ENCODE measurements at places on chromosomes 6 and 20.

- no peak for DNase-seq
Measured at GRCh38 chr6:45630801-45631200, 253.1 kb upstream of the SUPT3H start.

GRCh38 chr6:125203395-125203794 is 49.8 kb downstream of the TPD52L1 start:
- DNase-seq, result no peak

DNA sequence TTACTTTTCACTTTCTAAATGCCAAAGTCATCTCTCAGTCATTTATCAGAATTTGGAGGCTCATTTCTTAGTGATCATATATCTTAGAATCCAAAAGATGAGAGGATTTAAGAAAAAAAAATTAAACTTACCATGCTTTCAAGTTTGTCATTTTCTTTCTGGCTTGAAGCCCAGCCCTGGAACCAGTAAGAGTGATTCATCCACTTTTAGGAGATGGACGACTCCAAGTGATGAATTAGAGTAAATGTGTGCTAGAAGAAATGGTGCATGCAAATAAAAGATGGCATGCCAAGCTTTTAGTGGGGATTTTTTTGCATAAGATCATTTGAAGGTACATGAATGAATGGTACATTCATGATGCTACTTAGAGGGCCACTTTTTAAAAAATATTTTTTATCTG is 20.1 kb downstream of the PLCB1 start:
- DNase-seq, result no peak

GRCh38 chr20:49867453-49868215 is 47.7 kb downstream of the SPATA2 start:
- DNase-seq, result no peak

GRCh38 chr6:137349856-137350830 is 131.0 kb upstream of the IFNGR1 start:
- DNase-seq, result no peak

DNA sequence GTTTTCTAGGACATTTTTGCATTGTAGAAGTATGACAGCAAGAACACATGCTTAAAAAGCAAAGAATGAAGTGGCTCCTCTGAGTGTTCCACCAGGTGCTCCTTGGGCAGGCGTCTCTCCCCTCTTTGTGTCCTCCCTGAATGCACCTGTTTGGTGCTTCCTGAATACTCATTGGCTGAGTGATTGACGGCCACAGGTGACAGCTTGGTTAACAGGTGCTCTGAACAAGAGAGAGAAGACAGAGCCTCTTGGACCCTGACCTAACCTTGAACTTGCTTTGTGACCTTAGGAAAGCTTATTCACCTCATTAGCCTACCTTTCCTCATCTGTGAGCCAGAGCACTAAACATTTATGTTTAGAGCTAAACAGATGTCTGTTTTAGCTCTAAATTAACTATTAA is 93.7 kb downstream of the TULP4 start:
- no peak for DNase-seq

DNA sequence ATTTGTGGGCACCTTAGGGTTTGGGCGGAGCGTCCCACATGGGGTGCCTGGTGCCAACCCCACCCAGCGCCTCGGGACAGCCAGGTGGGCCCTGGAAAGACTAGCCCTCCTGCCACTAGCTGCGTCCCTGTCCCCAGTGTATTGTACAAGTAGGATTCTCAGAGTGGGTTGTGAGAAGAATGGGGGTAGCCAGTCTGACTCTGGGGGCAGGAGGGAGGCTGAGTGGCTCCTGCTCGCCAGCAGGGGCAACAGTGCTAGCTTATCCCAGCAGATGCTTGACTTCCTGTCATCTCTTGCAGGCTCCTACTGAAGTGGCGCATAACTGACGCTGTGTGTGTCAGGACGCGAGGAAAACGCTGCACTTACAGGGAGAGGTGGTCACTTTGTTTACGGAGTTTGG is 9.3 kb downstream of the PSMA7 start:
- DNase-seq, result no peak

GRCh38 chr6:116564921-116565872 is 6.1 kb upstream of the RWDD1 start:
- peak; percentile 51 for DNase-seq

GRCh38 chr6:156851454-156851921 is 74.3 kb downstream of the ARID1B start:
- DNase-seq, result no peak

- DNase-seq, result no peak
Measured at GRCh38 chr6:7882505-7883257, 27.9 kb downstream of the TXNDC5 start.

DNA sequence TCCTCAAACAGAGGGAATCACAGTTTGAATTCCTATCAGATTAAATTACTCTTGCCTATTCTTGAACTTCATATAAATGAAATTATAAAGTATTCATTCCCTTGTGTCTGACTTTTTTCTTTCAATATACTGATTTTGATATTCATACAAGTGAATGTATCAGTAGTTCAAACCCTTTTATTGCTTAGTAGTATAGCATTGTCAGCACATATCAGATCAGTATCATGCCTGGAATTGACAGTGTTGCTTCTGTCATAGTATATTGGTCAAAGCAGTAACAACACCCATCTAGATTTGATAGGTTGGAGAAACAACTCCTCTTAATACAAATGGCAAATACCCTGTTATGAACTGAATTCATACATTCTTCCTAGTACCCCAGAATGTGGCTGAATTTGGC is 89.1 kb upstream of the SLC35F1 start:
- DNase-seq, result no peak

GRCh38 chr6:108544606-108545005 is 16.1 kb upstream of the FOXO3 start:
- no peak for DNase-seq

DNA sequence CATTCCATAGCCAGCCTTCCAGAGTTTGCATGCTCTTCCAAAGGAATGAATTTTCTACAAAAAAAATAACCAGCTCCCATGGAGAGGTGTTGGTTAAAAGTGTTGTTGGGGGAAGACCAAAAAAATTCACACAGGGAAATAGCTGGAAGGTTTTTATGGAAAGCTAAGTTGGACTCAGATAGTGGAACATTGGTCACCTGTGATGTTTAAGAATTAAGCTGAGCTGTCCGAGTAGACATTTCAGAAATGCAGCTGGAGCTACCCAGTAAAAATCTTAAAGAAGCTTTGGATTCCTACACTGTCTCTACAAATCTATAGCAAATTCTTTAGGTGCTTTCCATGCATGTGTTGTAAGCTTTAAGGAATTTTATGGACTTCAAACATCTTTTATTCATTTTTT is 155.5 kb downstream of the THBS2 start:
- no peak for DNase-seq

DNA sequence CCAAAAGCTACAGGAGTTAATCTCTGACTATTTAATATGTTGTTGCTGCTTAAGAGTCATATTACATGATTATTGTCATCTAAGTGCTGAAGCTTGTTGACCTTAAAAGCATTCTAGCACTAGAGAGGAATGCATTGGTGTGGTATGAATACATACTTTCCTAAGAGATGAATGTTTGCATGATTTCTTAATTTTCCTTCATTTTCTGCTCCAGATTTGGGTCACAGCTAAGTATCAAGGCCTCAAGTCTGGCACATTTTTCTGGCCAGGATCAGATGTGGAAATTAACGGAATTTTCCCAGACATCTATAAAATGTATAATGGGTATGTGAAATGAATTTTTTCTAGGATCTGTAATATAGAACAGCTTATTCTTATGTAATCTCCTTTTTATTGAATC is 53.6 kb downstream of the ENPP1 start:
- DNase-seq, result no peak

DNA sequence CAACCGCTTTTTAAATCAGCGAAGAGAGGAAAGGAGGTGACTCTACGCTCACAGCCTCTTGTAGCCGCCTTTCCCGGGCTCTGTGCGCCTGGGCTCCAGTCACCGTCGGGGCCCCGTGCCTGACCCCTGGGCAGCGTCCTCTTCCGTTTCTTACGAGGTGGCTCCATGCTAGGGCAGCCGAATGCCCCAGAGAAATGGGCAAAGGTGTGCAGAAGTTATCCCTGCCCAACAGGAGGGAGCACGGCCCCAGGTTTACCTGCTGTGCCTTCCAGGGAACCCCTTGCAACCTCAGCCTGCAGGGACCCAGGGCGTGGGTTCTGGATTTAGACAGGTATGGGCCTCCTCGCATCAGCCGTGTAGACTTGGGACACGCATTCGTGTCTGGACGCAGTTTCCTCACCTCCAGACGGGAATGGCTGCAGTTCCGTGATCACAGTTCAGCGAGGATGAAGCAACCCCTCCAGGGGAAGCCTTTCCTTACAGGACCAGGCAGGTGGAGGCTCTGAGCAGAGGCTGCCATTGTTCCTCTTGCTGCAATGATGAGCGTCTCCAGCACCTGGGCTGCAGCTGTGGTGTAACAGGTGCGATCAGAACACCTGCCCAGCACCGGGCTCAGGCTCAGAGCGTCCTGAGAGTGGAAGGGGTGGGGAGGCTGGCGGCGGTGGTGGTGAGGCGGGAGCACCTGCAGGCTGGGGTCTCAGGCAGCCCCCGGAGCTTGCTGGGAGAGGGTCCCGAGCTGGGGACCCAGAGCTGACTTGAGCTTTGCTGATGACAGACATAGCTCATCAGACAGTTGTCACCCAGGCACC is 81.3 kb upstream of the BHLHE23 start:
- no peak for DNase-seq

GRCh38 chr20:37544386-37544785 is 16.7 kb upstream of the BLCAP start:
- no peak for DNase-seq

DNA sequence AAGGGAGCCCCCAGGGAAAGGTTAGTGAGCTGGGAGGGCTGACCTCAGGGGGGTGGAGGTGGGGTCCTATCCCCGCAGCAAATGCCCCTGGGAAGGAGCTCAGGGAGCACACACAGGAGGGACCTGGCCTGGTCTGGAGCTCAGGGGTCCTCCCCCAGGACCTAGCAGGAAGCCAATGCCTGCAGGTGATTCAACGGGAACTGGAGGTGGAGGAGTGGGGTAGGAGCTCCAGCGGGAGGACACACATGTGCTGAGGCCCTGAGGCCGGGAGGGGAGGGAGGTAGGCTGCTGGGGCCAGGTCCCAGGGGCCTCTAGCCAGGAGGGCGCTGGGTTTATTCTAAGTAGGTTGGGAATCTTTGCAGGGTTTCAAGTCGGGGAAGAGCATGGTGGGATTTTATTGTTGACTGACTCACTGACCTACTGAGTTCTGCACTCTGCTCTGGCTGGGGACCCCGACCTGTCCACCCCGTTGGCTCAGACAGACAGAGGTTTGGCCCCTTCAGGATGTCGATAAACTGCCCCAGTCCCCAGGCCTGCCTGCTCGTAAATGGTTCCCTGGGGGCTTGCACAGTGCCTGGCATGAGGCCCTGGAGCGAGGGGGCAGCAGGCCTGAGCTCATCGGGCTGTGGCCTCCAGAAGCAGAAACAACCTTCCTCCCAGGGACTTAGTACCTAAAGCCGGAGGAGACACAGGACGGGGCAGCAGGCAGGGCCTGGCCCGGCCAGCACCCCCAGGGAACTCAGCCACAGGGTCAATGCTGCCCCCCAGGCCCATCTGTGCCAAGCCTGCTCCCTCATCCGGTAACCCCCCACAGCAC is 62.3 kb downstream of the RIPOR3 start:
- no peak for DNase-seq

- no peak for DNase-seq
Measured at GRCh38 chr6:114344971-114345275, 2.1 kb upstream of the HS3ST5 start.

DNA sequence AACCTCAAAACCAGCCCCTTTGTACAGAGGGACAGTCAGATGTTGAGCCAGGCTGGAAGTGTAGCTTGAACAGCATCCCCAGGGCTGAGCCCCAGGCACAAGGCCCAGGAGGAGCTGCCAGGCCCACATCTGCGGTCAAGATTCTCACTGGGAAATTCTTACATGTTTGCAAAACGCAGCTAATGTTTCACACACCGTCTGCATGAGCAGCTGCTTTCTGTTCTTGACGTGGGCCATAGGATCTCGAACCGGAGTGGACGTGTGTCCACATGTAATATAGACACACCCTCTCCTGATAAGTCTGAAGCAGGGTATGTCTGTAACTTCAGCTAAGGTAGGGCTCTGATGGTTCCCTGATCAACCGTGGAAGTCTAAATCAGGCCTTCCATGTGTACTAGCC is 41.3 kb upstream of the TRAF3IP2 start:
- DNase-seq, result peak; percentile 60

- no peak for DNase-seq
Measured at GRCh38 chr6:2542858-2543218, 207.9 kb downstream of the MYLK4 start.

DNA sequence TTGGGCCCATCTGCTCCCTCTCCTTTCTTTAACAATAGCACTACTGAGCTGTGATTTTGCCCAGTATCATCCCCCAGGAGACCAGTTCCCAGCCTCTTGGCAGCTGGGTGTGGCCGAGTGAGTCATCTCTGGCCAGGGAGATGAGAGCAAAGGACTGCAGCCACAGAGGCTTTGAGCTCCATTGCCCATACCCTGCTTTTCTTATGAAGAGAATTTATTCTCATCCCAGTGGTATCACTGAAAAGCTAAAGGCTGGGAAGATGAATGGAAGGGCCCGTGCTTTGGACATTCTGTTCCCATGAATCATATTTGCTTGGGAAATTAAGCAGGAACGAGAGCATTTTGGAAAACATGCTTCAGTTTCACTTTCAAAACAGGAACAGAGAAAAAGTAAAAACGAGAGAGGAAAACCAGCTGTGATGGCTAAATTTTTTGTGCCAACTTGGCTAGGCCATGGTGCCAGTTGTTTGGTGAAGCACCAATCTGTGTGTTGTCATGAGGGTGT is 14.9 kb downstream of the CST3 start:
- no peak for DNase-seq

- no peak for DNase-seq
Measured at GRCh38 chr20:35523298-35523888, 6.1 kb downstream of the C20orf173 start.

- DNase-seq, result no peak
Measured at GRCh38 chr6:134468633-134469032, 150.7 kb upstream of the SGK1 start.
